CD4-positive, alpha-beta T cell treated with Interleukin-6 at 100 ng/mL for 8 hours (primary cell): ENCODE measurements at places on chromosomes 2 and 18.

GRCh38 chr18:60599267-60599666, 226.7 kb upstream of the MC4R start:
- DNase-seq: no peak

- no peak for DNase-seq
These were observed 48.0 kb downstream of the NAB1 start for GRCh38 chr2:190696792-190697398.

GRCh38 chr2:219045937-219046550, 4.7 kb upstream of the CFAP65 start:
- no peak for DNase-seq

GRCh38 chr2:113169002-113169530, 4.7 kb upstream of the PSD4 start:
- DNase-seq: peak; percentile 68

GRCh38 chr18:73479477-73479876, 611.7 kb upstream of the NETO1 start:
- DNase-seq: no peak
